ENCODE measurements at places on chromosomes 2 and 18.

DNA sequence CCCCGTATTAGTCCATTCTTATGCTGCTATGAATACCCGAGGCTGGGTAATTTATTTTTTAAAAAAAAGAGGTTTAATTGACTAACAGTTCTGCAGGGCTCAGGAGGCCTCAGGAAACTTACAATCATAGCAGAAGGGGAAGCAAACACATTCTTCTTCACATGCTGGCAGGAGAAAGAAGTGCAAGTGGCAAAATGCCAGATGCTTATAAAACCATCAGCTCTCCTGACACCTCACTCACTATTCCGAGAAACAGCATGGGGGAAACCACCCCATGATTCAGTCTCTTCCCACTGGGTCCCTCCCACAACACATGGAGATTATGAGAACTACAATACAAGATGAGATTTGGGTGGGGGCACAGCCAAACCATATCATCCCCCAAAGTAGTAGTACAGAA lies 2148.5 kb upstream of the PIK3C3 start:
- no peak for DNase-seq

GRCh38 chr18:62663731-62664336 lies 51.5 kb upstream of the PHLPP1 start:
- DNase-seq, result no peak

GRCh38 chr2:196277002-196277401 lies 105.6 kb upstream of the STK17B start:
- no peak for DNase-seq

- DNase-seq, result no peak
Observed at GRCh38 chr2:216925006-216925405, 65.1 kb upstream of the TNP1 start.

GRCh38 chr2:69017835-69018234 lies 4.9 kb downstream of the ANTXR1 start:
- DNase-seq, result no peak

GRCh38 chr2:63465633-63466032 lies 122.6 kb downstream of the WDPCP start:
- no peak for DNase-seq

- DNase-seq, result no peak
Observed at GRCh38 chr2:105915005-105915558, 170.4 kb downstream of the NCK2 start.

DNA sequence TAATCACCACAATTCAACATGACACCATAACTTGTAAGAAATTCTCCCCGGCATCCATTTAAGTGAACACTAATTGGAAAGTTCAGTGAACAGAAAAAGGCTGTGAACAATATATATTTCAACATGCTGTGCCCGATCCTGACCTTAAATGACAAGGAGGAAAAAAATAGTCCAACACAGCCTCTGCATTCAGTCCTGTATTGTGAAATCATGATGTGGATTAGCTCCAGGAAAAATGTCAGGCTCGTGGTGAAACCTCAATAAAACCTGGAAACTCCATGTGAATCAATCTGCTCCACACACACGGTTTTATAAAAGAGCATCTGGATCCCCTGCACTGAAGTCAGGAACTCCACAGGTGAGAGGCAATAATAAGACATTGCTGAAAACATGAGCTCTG lies 145.4 kb upstream of the SPOPL start:
- no peak for DNase-seq

DNA sequence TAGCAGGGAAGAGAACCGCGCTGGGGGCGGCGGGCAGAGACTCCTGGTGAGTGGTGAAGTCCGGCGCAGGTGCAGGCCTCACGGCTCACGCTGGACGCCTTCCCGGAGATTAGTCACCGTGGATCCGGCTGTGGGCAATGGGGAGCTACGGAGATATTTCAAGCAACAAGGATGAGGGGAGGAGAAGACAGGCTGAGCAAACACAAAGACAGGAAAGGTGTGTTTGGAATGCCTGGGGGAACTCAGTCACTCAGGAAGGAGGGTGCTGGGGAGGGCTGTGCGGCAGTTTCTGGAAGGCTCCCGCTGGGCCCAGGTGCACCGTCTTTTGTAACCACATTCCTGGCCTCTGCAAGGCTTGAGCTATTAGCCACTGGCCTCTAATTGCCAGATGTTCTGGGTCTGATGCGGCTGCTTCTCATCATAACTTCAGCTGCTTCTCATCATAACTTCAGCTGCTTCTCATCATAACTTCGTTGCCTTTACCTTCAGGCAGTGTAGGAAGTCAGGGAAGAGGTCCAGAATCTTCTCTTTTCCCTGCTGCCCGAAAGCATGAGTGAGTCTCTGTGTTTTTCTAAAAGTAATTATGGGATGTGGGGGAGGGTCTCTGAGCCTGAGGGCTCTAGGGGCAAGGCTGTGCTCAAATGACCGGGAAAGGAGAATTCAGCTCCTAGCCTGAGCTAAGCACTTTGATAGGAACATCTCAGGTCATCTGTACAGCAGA lies 118.9 kb downstream of the PXDN start:
- DNase-seq, result no peak

DNA sequence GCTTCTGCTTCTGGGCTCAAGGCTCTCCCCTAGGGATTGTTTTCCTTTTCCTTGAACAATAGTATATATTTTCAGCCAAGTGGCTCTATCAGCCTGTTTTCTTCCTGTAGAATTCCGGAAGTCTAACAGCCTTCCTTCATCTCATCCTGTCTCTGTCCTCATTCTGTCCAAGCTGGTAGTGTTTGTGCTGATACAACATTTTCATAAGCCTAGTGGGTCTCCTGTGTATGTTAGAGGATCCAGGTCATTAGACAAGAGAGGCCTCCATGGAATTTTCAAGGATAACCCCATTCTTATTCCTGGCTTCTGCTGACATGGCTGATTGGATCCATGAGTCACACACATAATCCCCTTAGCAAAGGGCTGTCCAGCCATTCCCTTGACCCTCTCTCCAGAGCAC lies 467.6 kb downstream of the PTPRM start:
- no peak for DNase-seq

GRCh38 chr2:3779496-3780049 lies 76.2 kb downstream of the DCDC2C start:
- no peak for DNase-seq

GRCh38 chr2:237132799-237133198 lies 47.1 kb downstream of the COPS8 start:
- DNase-seq, result no peak

- DNase-seq, result no peak
Observed at GRCh38 chr2:163732727-163733126, 3.1 kb downstream of the FIGN start.

- DNase-seq, result no peak
Observed at GRCh38 chr2:164061129-164061746, 325.4 kb upstream of the FIGN start.

GRCh38 chr2:204681412-204681811 lies 136.1 kb downstream of the PARD3B start:
- no peak for DNase-seq

DNA sequence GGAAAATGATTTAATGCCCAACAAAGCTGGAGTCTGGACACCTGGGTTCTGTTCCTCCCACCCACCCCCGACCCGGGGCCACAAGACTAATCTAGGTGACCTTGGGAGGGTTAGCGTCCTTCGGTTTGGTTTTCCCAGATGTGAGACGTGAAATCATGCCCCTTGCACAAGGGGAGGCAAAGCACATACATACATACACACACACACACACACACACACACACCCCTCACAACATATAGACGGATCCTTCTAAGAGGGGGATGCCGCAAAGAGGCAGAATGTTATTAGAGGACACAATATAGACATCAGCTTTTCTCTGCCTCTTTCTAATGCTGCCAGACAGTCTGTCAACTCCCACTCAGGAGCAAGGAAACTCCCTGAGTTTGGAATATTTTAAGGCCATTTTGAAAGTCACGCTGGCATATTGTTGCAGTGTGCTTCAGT lies 616 bp upstream of the RBMS1 start:
- DNase-seq, result no peak

DNA sequence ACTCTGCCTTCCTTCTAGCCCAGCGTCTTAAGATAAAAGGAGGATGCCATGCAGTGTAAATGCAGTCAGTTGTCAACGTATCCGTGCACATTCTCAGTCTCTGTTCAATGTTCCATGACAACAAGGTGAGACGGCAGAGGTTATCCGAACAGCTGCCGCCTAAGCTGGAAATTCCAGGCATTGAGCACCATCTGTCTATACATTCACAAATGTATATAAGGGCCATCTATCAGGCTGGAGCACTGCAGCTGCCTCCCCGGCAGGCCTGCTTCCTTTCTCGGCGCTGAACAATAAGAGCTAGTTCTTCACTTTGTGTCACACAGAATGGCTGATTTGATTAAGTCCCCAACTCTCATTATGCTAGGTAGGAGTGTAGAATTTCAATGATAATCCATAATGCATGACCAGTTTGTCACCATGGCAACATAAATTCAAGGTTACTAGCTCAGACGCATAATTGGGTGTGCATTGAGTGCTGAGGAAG lies 282.2 kb upstream of the SOX11 start:
- no peak for DNase-seq

DNA sequence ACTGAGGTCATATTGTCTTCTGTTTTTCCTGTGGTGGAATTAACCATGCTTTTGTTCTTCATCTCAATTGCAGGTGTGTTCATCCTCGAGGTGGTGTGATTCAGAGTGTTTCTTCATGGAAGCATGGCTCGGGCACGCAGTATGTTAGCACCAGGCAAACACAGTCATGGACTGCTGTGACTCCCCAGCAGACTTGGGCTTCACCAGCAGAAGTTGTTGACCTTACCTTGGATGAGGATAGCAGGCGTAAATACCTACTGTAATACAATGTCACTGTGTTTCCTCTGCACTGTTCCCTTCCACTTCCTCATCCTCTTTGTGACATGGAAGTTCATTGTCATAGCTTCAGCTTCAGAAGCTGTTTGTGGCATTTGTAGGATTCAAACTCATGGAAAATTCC lies 158.7 kb downstream of the HAUS1 start:
- DNase-seq, result no peak

DNA sequence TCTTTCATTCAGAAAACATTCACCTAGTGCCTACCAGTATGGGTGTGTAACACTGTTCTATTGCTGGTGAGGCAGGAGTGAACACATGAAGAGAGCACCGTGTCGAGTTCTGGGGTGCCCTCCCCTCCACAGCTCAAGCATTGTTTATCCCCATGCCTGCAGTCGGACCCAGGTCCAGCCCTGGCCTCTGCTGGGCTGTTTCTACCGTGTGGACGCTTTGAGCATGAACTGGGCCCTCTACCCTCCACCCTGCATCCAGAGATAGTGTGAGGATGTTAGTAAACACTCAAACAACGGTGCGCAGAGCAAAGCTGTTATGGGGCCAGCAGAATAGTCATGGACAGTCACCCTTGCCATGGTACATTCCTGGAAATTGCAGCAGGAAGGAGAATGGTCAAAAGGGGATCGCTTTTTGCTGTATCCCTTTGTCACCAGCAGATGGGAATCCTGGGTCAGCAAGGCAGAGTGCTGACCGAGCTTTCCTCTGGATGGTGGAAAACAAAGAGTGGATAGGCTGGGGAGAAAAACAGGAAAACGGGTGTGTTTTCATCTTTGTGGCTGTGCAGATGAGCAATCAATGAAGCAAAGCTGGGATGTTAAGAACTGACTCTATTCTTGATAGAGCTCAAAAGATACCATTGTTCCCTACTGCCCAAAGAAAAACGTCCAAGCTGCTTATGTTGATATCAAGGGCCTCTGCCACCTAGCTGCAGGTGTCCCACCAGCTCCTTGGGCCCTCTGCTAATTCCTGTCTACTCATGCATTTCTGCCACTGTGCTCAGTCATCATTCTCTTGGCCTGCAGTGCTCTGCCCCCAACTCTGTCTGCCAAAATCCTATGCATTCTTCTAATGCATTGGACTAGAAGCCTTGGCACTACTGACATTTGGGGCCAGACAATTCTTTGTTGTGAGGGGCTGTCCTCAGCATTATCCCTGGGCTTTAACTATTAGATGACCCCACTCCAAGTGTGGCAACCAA lies 38.7 kb downstream of the REEP1 start:
- DNase-seq, result no peak

DNA sequence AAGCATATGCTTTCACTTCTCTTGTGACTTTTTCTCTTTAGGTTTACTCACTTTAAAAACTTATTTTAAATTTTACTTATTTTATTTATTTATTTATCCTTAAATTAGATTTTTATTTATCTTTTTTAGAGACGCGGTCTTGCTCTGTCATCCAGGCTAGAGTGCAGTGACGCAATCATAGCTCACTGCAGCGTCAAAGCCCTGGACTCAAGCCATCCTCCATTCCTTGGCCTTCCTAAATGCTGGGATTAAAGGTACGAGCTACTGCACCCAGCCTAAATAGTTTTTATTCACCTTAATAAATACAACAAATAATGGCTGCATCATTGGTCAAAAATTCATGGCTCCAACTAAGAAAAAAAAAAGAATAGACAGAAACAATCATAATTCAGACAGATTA lies 415.7 kb upstream of the FIGN start:
- no peak for DNase-seq

GRCh38 chr2:160917850-160918249 lies 242.4 kb upstream of the TANK start:
- no peak for DNase-seq

- DNase-seq, result no peak
Observed at GRCh38 chr2:14451312-14451711, 181.2 kb upstream of the LRATD1 start.

DNA sequence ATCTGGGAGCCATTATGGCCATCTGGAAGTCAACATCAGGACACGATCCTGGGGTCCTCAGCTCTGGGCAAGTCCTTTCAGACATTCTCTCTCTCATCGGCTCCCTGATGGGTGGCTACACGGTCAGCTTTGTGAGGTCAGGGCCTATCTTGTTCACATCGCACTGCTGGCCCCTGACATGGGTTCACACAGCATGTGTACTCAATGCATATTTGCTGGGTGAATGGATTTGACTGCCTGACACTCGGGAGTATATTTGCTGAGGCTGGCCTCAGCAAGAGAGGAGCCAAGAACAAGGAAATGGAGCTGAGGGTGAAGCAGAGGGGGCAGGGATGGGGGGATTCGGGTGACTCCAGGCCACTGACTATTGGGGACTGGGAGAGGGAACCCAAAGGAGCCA lies 50.5 kb downstream of the SLC4A5 start:
- no peak for DNase-seq

DNA sequence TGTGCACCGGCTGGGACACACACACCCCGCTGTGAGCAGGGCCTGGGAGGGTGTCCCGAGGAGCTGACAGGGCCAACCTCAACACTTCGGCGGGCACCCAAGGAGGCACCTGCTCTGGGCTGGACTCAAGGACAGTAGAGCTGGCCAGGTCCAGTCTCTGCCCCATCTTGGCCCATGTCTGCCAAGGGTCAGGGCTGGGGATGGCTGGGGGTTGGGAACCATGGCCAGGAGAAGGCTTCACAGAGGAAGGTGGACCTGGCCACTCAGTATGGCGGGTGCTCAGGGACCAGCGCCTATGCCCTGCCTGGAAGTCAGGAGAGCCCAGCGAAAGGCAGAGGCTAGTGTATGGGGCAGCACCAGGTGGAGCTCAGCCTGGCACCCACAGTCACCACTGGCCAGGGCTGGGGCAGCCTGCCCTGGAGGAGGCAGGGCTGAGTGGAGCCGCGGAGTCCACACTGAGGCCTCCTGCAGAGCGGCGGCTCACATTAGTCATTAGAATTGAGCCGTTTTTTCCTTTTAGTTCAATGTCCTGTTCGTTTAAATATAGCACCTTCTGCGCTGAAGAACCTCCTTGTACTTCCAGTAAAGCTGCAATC lies 4.2 kb downstream of the ERFE start:
- DNase-seq, result no peak
